Urinary bladder (tissue), 4 donors: ENCODE measurements at places on chromosomes 4 and X. TPM values are rescaled to one million over a fixed set of nuclear protein-coding genes. Genes with fewer than 3 reads are reported as not detected.

CXCL6 gene
- 0.16 TPM for total RNA-seq

GRCh38 chrX:113741744-113742143, 842.1 kb upstream of the HTR2C start:
- no peak for DNase-seq

DNA sequence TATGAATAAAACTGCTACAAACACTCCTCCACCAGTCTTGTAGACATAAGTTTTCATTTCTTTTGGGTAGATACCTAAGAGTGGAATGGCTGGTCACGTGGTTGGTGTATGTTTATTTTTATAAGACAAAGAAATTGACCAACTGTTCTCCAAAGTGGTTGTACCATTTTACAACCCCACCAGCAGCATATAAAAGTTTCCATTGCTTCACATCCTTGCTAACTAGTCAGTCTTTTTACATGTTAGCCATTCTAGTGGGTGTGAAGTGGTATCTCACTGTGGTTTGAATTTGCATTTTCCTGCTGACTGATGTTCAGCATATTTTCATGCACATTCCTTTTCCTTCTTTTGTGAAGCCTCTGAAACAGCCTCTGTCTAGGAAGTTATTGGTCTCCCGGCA, 76.2 kb upstream of the ADGRG2 start:
- DNase-seq = no peak

- no peak for DNase-seq
These were observed 14.1 kb upstream of the CXCL6 start for GRCh38 chr4:73822389-73822788.

GRCh38 chr4:112284166-112284565, 1.5 kb downstream of the TIFA start:
- no peak for DNase-seq

TEX13B gene
- total RNA-seq = not detected

DNA sequence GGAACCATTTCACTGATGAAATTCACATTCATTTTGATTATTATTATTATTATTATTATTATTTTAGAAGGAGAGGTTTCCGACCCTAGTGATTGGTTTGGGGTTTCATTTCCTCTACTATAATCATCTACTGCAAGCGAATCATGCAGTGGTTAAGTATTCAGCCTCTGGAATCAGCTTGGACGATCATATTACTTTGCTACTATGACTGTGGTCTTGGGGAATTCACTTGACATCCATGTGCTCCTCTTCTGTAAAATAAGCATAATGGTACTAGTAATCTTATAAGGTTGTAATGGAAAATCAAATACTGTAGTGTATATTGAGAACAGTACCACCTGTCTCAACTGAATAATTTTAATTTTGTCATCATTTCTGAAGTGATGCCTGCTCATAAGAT, 132.1 kb upstream of the SLC4A4 start:
- DNase-seq = no peak

RGN gene
- 4.8 TPM for total RNA-seq

GRCh38 chrX:139566981-139567380, 36.4 kb downstream of the F9 start:
- DNase-seq = no peak

DNA sequence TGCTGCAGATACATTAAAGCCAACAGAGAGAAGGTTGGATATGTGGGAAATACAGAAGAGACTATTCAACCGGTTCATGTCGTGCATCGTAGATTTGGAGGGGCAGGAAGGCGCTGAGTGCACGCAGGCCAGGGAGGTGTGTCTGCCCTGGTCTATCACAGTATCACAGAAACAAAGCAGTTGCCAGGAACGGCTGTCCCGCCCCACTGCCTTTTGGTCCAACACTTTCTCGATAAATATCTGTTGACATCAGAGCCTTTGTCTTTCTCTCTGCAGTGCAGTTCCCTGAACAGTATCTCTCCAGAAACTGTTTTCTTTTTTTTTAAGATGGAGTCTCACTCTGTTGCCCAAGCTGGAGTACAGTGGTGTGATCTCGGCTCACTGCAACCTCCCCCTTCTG, 151.1 kb upstream of the BCOR start:
- DNase-seq = no peak

- DNase-seq = no peak
These were observed 270.3 kb downstream of the DTHD1 start for GRCh38 chr4:36551697-36552214.

DNA sequence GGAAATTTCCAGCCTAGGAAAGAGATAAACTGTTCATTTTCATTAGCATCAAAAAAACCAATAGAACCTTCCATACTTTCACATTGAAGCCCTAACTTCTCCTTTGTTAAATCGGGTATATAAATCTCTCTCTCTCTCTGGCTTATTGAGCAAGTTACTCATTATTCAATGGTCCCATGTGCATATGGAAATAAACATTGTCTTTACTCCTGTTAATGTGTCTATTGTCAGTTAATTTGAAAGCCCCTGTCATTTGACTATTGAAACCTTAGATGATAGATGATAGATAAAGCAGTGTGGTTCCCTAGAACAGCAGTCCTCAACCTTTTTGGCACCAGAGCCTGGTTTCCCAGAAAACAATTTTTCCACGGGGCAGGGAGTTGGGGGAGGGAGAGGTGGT, 46.8 kb downstream of the CENPVL3 start:
- no peak for DNase-seq

DNA sequence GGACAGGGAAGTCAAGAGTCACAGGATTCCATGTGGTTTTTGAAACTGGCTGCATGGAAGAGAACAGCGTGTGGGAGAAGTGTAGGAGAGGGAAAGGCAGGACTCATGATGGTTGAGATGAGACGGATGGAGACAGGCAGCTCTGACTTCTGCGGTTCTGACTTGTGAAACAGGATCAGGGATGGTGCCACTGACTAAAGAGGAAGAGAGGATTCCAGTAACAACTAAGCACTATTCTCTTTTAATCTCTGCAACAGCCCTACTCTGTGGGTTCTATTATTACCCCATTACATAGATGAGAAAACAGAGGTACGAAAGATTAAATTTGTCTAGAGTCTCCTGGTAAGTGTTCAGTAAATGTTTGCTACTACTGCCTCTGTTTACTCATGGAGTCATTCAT, 156.3 kb downstream of the CBR4 start:
- DNase-seq = no peak

F8A2 gene
- total RNA-seq = not detected

DNA sequence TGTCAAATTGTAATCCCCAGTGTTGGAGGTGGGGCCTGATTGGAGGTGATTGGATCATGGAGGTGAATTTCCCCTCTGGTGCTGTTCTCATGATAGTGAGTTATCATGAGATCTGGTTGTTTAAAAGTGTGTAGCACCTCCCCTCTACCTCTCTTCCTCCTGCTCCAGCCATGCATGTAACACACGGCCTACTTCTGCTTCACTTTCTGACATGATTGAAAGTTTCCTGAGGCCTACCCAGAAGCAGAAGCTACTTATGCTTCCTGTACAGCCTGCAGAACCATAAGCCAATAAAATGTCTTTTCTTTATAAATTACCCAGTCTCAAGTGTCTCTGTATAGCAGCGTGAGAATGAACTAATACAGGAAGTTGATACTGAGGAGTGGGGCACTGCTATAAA, 61.7 kb upstream of the DDX60 start:
- DNase-seq = no peak

BRS3 gene
- not detected for total RNA-seq

- no peak for DNase-seq
These were observed 252.8 kb upstream of the SLC7A11 start for GRCh38 chr4:138494931-138495330.

DNA sequence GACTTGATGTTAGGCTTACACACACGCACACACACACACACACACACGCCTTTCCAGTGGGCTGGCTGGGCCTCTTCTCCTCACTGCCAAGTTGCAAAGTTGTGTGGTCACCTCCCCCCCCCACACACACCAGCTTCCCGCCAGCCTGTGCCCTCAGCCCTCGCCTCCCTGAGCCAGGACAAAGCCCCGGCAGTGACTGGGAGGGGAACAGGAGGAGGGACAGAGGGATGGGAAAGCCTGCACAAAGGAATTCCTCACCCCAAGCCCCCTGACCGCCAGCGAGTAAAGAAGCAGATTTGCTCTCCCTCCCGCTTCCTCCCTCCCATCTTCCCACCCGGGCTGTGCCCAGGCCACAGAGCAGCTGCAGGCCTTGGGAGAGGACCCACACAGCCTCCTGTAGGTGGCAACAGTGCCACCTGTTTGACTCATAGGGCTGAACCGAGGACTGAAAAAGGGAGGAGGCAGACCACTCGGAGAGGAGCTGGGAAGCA, at the start of gene GDPD2:
GDPD2 (plus strand) TSS at position 464 of the 491 bp plus-strand sequence. CDS start 1,671 bp downstream, outside the sequence.
- DNase-seq = no peak

DNA sequence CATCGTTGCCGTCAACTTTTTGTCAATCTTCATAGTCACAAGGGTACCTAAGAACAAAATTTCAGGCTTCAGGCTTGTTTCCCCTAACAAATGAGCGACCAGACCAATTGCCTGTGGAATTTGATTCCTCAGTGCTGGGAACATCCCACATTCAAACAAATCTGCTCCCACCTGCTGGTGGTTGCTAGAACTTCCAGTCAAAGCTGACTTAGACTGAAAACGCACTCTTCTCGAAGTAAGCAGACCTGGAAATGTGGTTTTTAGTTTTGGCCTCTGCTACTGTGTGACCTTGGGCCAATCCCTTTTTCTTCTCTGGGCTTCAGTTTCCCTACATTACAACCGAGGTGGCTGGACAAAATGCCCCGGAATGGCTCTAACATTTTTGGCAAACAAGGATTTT, 1.8 kb upstream of the GABRQ start:
- no peak for DNase-seq

FRAS1 gene
- total RNA-seq = 20.5 TPM

CCKAR gene
- total RNA-seq = 0.26 TPM

DNA sequence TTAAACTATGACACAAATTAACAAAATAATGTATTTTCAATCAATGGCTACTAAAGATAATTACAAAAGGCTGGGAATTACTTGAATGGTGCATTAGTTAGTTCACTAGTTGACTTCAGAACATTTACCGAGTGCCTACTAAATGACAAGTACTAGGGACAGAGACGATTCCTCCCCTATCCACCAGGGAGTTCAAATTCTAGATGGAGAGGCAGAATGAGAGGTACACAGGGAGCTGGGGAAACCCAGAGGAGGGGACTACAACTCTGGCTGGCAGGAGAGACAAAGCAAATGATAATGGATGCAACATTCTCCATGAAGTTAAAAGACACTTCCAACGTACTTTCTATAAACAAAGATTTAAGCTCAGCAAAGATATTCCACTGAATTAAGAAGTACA, 43.1 kb upstream of the MCF2 start:
- DNase-seq = no peak

DNA sequence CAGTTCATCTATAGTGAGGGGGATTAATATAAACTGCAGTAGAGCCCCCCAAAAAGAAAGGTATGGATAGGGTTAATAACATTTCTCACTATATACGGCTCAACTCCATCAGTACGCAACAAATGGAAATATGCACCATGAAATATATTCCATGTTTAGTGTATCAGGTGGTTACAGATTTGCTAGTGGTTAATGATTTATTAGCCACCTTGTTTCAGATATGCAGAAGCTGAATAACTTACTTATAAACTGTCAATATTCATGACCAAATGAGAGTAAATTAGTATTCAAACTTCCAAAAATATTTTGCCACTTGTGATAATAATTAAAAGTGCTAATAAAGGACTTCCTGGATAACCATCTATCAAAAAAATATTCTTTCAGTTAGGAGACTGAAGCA, 14.8 kb downstream of the AMTN start:
- no peak for DNase-seq

PRRG3 gene
- total RNA-seq = 15.2 TPM

GRCh38 chr4:74391890-74392475, 27.0 kb downstream of the EREG start:
- no peak for DNase-seq

DNA sequence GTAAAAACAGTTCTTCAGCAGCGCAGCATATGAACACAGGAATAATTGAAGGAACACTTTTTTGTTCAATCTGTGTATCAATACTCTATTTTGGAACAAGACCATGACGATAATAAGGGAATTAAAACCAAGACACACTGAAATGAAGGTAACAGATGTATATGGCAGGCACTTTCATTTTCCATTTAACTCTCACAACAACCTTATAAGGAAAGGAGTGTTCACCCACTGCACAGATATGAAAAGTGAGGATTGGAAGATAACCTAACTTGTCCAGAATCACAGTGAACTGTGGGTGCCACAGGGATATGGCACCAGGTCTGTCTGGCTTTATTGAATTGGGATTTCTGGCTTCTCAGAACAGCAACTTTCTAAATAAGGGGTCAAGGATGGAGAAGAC, 153.3 kb downstream of the MID1IP1 start:
- no peak for DNase-seq

- DNase-seq = no peak
These were observed 83.7 kb downstream of the USP46 start for GRCh38 chr4:52575406-52575805.

TMEM35A gene
- 8.0 TPM for total RNA-seq

SHROOM2 gene
- 5.8 TPM for total RNA-seq

DNA sequence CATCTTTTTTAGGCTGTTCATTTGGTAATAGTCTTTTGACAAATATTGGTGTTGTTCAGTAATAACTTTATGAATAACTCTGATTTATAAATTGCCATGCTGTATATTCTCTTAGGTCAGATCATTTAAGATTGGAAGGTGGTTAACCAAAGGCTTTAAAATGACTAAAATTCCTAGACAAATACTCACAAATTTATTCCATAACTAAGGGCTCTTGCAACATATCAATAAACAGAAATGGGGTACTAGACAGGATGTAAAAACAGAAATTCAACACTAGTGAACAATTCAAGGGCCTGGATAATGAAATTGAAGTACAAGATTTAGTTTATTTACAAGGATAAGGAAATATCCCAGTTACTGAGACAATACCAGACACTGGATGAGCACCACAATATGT, 328.6 kb downstream of the PCDH19 start:
- no peak for DNase-seq

DNA sequence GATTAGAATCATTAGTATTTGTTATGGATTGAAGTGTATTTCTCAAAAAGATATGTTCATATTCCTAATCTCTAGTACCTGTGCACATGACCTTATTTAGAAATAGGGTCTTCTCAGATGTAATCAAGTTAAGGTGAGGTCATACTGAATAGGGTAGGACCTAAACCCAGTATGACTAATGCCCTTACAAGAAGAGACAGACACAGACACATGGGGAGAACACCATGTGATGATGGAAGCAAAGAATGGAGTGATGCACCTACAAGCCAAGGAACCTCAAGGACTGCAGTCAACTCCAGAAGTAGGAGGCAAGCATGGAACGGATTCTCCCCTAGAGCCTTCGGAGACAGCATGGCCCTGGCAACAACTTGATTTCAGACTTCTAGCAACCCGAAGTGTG, 31.4 kb downstream of the OTUD4 start:
- no peak for DNase-seq

PLS3 gene
- total RNA-seq = 245 TPM

- no peak for DNase-seq
These were observed 53.1 kb downstream of the CHM start for GRCh38 chrX:85994228-85994627.

DNA sequence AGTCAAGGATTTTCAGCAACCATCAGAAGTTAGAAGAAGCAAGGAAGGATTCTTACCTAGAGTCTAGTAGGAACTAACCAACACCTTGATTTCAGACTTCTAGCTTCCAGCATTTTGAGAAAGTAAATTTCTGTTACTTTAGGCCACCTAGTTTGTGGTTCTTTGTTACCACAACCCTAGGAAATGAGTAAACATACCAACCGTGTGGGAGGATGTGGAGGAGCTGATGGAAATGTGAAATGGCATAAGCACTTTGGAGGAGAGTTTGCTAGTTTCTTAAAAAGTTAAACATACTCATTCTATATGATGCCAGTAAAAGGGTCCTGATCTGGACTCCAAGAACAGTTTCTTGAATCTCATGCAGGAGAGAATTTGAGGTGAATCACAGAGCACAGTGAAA, 679.4 kb downstream of the PDHA2 start:
- no peak for DNase-seq

TNIP3 gene
- 0.21 TPM for total RNA-seq
